ENCODE measurements at places on chromosomes 7 and 10.
A peak's percentile ranks its signal among the peaks of the same experiment; 100 is the strongest.

DNA sequence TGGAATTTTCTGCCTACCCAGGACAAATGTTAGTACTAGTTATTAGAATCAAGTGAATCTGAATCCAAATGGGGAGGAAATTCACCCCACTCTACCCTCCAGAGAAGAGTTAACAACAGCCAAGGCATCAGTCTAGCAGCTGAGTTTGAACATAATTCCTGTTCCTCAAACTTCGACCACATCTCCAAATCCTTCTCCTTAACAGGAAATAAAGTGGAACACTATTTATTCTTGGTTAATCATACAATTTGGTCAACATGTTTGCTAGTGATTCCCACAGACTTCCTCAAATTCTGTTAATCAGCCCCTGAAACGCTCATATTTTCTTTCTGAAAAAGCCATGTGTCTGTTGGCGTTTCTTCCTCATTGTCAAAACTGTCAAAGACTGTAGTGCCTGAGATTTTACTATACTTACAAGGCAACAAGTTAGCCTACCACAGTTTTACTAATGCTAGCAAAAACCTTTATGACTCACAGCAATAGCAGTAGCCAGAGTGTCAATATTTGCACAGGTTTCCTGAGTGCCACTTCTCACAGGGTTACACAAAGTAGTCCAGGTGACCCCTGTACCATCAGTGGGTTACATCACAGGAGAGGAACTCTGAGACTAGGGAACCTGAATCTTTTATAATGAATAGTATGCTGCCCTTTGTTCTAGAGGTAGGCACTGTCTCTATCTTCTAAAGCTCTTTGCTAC lies 202.9 kb downstream of the GRM3 start:
- no peak for DNase-seq

GRCh38 chr7:101138213-101138870 lies 11.4 kb downstream of the SERPINE1 start:
- DNase-seq, result peak; percentile 20

DNA sequence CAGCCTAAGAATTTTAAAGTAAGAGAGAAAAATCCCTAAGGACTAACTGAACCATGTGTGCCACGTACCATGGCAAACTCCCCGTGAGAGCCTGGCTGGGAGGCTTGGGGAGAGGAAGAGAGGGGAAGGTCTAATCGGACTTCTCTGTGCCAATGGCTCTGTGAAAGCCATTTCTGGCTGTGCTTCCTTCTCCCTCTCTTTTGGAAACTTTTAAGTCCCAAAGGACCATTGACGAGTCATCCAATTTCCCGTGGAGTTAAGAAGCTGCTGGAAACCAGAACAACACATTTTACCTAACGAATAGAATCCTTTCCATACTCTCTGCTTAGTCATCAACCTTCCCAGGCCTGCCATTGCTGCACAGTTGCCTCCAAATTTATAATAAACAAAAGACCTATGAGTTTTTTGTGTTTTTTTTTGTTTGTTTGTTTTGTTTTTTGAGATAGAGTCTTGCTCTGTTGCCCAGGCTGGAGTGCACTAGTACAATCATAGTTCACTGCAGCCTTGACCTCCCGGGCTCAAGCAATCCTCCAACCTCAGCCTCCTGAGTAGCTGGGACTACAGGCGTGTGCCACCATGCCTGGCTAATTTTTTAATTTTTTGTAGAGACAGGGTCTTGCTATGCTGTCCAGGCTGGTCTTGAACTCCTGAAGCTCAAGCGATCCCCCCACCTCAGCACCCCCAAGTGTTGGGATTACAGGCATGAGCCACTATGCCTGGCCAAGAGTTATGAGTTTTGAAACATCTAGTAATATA lies 13.2 kb downstream of the LAMB1 start:
- no peak for DNase-seq

DNA sequence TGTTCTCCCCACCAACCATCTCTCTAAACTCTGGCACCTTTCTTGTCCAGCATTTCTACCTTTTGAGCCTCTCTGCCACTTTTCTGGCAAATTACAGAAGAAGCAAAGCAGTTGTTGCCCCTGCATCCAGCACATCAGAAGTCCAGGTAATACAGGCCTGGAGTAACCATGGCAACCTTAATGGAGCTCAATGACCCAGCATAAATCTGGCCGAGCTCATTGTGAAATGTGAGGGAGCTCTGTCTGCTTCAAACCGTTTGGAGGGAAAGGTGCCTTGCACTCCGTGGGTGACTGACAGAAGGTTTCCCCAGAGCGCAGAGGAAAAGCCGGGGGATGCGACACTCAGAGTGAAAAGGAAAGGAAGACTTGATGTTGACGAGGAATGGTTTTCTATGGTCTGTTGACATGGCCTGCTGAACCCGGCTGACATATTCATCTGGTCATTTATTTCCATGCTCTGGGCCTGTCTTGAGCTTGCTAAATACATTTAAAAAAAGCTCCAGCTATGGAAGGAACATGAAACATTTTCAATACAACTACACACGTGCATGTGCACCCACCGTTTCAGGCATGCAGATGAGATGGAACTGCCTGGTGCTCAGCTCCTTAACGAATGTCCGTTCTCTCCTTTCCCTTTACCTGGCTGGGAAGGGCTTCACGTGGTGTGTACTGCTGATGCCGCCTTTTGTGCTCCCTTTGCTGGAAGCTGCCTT lies 74.9 kb downstream of the ADRA2A start:
- DNase-seq, result no peak
